ENCODE measurements at places on chromosomes 13 and 19.

DNA sequence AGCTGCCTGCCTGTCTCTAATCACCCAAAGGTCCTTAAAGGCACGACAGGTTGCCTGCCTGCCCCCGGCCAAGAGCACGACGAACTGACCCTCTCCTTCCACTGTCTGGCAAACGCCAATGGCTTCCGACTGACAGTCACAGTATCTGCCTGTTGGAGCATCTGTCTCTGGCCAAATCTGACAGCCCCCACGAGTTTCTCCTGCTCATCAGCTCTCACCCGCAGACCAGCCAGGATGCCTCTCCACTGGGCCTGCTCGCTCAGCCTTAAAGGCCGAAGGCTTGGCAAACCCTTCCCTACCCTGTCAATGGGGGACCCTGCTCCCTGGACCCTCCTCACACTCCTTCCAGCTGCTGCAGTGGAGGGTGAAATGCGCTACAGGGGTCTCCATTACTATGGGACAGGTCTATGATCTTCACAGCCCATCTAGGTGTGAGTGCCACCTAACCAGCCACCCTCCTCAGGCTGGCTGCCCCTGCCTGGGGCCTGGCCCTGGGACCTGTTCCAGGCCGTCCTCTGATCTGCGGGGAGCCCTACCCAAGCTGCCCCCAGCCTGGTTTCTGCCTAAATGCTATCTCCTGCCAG, 932 bp downstream of the FAM83E start:
- peak; percentile 41 for DNase-seq

DNA sequence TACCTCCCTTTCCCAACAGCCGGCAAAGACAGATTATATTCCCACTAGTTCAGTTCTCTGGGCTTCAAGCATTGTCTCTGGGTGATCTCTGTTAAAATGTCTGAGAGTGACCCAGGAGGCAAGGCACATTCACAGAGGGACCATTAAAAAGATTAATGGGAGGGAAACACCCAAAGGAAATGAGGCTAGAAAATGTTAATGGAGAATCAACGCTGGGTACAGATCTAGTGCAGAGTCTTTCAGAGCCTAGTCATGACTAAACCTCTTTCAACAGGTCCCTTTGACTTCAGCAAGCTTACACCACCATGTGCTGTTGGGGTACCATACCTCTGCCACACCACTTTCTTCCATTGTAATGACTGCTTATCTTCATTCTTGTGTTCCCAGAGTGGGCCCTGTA, 358.6 kb downstream of the DCT start:
- DNase-seq, result no peak

DNA sequence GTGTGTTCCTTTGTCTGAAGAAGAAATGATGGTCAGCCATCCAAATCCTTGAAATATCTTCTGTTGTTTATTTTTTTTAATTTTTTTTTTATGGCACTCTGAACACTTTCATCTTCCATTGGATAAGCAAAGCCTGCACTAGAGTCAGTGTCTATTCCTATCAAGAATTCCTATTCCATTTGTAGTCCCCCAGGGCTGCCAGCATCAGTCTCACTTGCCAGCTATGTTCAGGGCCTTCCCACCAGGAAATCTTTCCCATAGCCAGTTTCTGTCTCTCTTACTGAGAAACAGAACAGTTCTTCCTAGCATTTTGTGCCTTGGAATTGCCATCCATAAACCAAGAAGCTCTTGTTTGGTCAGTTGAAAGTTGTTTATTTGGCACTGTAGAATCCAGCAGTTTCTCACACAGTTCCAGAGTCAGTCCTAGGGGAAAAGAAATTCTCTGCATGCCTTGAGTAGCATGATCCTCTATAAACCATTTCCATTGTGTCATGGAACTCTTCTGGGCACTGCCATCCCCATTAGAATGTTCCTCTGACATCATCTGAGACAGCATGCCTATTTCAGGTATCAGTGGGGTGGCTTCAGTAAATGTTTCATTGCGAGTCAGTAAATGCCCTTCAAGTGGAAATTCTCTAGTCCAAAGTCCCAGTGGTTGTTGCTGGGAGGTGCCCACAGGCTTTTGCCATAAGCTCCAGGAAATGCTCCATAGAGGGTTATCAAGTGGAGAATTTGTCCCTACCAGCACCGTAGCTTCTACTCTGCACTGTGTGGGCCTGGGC, 18.7 kb upstream of the SPRYD7 start:
- no peak for DNase-seq

DNA sequence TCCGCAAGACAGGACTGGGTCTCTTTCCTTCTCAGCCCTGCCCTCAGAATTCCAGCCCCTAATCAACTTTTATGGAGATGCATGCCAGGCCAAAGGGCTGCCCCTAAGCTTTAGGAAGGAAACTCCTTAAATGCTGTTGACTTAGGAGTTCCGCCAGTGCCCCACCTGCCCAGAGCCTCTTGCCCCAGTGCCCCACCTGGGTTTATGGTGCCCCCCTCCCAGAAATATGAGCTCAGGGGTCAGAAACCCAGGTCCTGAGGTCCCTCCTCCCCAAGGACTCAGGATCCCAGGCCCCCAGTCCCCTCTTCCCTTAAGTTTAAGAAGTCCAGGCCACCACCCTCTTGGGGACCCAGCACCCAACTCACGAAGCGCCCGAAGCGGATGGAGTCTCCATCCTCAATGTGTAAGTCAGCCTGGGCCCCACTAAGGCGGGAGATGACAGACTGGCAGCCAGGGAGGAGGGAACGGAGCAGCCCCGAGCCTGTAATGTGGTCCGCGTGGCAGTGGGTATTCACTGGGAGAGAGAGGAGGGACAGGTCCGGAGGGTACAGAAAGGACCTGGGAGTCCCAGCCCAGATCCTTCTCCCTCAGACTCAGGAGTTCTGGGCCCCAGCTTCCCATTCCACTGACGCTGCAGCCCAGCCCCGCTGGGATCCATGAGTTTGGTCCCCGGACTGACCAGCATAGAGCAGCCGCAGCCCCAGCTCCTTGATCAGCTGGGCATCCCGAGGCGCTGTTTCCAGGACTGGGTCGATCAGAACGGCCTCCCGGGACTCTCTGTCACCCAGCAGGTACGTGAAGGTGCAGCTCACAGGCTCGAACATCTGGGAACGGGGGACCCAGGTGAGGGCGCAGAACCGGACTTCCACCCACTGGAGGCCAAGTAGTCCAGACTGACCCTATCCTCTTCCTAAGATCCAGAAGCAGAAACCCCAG, 897 bp downstream of the ETHE1 start:
- DNase-seq, result peak; percentile 20

GRCh38 chr13:99429670-99430069, 71.6 kb upstream of the TM9SF2 start:
- no peak for DNase-seq

GRCh38 chr19:4019578-4019977, 12.0 kb downstream of the PIAS4 start:
- DNase-seq, result no peak

DNA sequence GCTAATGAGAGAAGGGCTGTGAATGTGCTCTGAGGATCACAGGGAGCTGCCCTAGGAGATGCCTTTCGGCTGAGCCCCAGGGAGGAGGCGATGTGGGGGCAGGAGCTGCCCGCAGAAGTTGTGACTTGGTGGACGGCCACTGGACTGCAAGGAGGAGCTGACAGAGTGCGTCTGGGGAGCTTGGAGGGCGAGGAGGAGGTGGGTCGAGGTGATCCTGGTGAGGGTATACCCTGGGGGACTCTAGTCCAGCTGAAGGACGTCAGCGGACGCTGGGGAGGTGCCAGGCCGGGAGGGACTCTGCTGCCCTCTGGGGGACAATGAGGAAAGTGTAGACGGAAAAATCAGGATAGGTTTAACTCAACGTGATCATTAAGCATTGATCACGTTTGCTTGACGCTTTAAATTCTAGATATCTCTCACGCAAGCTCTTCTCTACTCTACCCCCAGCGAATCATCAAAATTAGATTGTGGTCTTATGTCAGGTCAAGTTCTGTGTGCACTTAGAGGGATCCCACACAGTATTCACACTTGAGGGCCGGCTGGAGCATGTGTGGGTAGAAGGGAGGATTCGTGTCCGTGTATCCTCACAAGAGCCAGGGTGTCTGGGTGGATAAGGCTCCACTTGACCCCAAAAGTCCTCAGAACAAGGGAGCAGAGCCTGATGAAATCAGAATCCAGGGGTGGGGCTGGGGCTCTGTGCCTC, 3.3 kb upstream of the CEACAM7 start:
- peak; percentile 23 for DNase-seq

GRCh38 chr19:8342684-8343482, at the start of gene KANK3:
Gene KANK3, minus strand, starts transcription at chr19:8343262. Its CDS starts 5,434 bp downstream, at chr19:8337828.
- peak; percentile 89 for DNase-seq

DNA sequence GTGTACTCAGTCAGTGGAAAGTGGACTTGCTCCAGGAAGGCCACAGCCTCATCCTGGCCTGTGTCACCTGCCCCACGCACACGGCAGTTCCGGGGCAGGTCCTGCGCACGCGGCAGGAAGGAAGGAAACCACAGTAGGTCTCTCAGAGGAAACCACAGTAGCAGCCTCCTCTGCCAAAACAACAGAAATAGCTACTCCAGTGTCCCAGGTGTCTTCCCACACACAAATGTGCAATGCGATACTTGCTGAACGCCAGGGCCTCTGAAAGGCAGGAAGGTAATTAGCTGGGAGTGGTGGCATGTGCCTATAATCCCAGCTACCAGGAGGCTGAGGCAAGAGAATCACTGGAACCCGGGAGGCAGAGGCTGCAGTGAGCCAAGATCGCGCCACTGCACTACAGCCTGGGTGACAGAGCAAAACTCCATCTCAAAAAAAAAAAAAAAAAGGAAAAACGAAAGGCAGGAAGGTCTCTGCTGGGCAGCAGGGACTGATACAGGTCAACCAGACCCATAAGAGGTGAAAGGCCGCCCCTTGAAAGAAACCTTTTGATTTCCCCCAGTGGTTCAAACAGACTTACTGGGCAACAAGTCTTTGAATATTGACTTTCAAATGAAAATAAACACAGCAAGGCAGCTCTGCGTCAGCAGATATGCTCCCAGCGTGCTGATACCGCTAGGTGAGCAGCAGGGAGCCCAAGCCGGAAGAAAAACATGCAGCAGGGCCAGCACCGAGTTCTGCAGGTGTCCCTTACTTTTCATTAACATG, 49.5 kb downstream of the CRYL1 start:
- peak; percentile 85 for DNase-seq

DNA sequence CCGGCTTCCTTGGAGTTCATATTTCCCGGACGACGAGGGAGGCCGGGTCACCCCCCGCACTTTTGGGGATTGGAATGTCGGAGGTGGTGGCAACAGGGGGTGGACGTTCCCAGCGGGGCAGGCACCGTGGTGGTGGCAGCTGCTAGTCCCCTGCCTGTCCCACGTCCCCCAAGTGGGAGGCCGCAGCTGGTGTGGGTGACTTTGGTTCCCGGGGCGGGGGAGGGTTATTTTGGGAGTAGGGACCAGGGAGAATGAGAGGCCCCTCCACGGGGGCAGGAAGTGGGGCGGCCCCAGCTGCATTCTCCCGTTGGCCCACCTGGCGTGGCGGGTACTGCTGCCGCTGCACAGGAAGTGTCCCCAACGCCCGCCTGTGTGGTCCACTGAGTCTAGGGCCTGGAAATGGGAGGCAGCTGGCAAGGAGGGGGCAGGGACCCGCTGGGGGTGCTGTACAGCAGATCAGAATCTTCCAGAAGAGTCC, 11.1 kb upstream of the PLIN3 start:
- DNase-seq, result peak; percentile 74

GRCh38 chr13:50387051-50387581, 371.9 kb downstream of the KCNRG start:
- peak; percentile 32 for DNase-seq

DNA sequence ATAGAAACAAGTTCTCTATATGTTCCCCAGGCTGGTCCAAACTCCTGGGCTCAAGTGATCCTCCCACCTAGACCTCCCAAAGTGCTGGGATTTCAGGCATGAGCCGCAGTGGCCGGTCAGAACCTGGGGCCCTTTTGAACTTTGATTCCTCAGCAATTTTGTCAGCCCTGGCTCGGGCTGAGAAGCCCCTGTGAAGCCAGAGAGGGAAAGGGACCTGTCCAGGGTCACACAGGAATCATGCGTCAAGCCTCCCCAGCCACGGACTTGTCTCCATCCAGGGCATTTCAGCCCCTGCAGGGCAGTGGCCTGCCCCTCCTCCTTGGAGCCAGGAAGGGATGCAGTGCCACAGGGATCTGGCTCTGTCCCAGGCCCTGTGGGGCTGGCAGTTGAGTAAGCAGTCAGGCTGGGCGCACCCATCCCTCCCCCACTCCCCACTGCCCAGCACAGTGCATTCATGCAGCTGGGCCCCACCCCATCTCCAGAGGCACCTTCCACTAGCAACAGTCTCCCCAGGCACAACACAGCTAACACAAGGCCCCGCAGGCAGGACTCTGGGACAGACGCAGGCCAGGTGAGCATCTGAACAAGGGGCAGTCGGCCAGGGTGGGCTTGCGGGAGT, at the start of gene CAPS:
TSS of gene CAPS (plus strand) at position 516 of the 619 bp plus-strand sequence. CDS start 153 bp downstream, outside the sequence.
- DNase-seq, result no peak

- no peak for DNase-seq
Observed at GRCh38 chr13:81048026-81048461, 707.1 kb upstream of the SPRY2 start.

- no peak for DNase-seq
Observed at GRCh38 chr13:30982906-30983305, 50.5 kb downstream of the TEX26 start.

- DNase-seq, result no peak
Observed at GRCh38 chr13:40540328-40541044, 126.0 kb downstream of the FOXO1 start.

- no peak for DNase-seq
Observed at GRCh38 chr19:50851620-50852019, 3.1 kb upstream of the KLK3 start.

GRCh38 chr13:48333976-48334375, 30.4 kb downstream of the RB1 start:
- no peak for DNase-seq

- DNase-seq, result no peak
Observed at GRCh38 chr13:109809216-109809932, 23.0 kb upstream of the IRS2 start.

DNA sequence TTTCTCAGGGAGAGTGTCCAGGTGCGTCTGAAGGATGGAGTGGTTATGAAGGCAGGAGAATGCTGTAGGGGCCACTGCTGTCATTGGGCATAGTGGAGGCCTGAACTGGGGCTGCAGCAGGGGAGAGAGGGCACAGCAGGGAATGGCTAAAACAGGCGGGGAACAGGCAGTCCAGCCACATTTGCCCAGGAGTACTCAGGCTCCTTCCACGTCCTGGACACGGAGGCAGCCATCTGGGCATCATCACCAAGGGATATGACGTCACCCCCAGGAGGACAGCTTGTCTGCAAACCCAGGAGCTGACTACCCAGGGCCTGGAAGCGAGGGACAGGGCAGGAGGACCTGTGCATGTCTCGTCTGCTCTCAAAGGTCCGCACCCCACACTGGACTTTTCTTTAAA, 22.2 kb downstream of the VSTM2B start:
- DNase-seq, result no peak

DNA sequence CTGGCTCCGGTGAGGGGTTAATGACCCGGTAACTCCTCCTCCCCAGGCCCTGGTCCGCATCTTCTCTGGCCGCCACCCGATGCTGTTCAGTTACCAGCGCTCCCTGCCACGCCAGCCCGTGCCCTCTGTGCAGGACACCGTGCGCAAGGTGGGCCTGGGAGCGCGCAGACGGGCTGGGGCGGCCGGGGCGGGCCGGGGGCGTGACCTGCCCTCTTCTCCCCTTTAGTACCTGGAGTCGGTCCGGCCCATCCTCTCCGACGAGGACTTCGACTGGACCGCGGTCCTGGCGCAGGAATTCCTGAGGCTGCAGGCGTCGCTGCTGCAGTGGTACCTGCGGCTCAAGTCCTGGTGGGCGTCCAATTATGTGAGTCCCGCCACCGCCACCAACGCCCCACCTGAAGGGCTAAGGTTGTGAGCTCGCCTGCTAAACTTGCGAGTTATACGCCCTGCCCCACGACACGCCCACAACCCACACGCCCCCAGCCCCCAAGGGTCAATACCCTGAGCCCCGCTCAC, 10.4 kb downstream of the CPT1C start:
- DNase-seq, result no peak

GRCh38 chr13:101979825-101980224, 422.0 kb downstream of the FGF14 start:
- DNase-seq, result no peak

- DNase-seq, result no peak
Observed at GRCh38 chr19:17560205-17560595, 4.8 kb downstream of the COLGALT1 start.
